ENCODE measurements at places on chromosomes 6 and 20. TPM values are rescaled to one million over a fixed set of nuclear protein-coding genes. Genes with fewer than 3 reads are reported as not detected.
A peak's percentile ranks its signal among the peaks of the same experiment; 100 is the strongest.

- DNase-seq: no peak
Observed at GRCh38 chr20:46979603-46980241, 85.1 kb downstream of the EYA2 start.

- no peak for DNase-seq
Observed at GRCh38 chr6:135073217-135073616, 18.6 kb upstream of the HBS1L start.

GRCh38 chr6:6681075-6681849 is 92.7 kb downstream of the LY86 start:
- DNase-seq: no peak

- no peak for DNase-seq
Observed at GRCh38 chr20:7656687-7657467, 283.4 kb downstream of the HAO1 start.

- no peak for DNase-seq
Observed at GRCh38 chr6:159871241-159871640, 19.5 kb upstream of the MAS1 start.

DNA sequence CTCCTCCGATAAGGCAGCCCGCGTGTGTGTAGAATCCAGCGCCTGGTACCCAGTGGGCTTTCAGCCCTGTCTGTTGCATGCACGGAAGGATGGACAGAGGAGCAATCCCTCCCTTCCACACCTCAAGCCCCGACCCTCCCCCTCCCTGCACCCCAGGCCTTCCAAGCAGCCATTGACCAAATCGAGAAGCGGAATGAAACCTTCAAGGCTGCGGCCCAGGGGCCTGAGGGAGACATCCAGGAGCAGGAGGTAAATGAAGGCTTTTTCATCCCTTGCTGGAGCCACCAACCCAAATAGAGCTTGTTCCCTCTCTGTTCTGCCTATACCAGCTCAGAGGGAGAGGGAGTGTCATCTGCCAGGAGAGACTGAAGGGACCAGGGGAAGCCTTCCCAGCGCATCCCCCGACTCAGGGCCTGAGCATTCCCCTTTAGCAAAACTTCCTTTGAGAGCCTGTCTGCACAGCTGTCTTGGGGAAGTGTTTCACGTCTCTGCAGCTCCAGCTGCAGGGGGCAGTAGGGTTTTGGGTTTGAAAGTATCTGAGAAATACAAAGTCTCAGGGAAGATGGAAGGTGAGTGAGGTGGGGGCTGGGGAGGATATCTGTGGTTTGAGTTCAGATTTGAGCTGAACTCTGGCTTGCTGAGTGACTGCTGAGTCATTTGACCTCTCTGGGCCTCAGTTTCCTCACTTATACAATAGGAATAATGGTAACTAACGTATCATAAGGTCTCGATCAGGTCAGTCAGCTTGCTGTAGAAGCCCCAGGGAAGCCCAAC is 16.1 kb downstream of the FGD2 start:
- DNase-seq: no peak

DNA sequence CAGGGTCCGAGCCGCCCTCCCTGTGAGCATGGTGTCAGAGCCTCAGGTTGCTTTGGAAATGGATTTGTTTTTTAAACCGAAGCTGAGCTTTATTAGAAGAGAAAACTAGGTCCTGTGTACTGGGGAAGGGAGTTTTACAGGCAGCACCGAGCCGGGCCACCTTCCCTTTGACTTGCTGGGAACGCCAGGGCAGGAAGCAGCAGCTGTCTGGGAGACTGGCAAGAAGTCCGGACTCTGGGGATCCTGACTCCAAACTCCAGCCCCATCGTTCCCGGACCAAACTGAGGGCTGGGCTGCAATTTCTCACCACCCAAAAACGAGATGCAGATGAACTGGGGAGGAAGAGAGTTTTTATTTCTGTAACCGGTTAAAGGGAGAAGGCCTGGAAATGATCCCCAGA is 214.9 kb upstream of the KCNG1 start:
- DNase-seq: peak; percentile 25

DNA sequence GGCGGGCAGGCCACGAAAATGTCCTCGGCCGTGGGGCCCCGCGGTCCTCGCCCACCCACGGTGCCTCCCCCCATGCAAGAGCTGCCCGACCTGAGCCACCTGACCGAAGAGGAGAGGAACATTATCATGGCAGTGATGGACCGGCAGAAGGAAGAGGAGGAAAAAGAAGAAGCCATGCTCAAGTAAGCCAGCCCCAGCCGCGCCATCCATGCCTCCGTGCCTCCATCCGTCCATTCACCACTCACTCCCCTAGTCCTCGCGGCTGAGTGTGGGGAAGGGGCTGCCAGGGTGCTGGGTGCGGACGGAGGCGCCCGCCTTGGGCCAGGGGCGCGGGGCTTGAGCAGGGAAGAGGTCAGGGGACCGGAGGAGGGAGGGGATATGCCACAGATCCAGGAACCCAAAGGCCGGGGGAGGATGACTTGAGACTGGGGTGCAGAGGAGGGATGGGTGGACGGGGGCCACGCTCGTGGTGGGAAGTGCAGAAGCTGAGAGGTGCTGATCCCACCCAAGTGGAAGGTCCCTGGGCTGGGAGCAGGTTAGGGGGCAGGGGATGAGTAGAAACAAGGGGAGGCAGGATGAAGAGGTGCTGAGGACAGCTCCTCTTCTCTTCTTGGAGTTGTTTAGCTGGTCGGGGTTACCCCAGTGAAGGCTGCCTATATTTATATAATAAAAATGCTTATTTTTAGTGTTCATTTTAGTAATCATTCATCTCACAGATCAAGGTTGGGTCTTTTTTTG is 825 bp downstream of the RIMS1 start:
- no peak for DNase-seq

DNA sequence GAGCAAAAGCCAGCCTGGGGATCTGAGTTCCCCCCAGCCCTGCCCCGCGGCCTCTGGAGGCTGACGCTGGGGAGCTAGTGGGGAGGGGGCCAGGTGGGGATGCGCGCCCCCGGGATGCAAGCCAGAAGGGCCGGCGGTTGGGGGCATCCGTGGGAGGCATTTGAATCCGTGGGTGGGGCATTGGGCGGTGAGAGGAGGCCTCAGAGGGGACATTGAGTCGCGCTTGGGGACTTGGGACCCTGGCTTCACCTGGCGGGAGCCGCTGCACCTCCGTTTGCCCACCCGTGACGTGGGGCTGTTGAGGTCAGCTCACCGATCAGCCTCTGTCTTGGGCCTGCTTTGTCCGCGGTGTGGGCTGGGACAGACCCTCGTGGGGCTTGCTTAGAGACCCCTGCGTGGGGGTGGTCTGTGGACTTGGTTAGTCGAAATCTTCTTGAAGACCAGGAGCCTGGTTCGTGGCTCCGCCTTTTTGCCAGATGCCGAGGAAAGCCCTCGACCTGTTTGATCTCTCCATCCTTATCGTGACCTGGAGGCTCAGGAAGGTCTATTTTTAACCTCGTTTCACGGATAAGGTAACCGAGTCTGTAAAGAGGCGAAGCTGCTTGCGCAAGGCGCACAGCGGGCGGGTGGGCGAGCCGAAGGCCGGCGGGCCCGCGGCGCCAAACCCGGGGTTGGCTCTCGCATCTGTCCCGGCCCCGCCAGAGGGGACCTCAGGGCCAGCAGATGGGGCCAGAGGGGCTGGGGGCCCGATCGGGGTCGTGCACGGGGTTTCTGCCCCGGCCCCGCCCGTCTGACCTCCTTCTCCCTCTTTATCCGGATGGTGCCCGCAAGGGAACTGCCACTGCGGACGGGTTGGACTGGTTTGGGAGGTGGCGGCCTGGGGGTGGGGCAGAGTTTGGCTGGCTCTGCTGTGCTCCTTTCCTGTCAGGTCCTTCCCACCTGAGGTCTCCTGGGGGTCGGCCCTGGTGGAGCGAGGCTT is 8.3 kb downstream of the FAM110A start:
- no peak for DNase-seq

GRCh38 chr20:37162646-37163045 is 16.5 kb upstream of the RPN2 start:
- no peak for DNase-seq

- no peak for DNase-seq
Observed at GRCh38 chr20:15482525-15482924, 1090.7 kb downstream of the KIF16B start.

The TP53TG5 gene
- 2.2 TPM for total RNA-seq

The HSD17B8 gene
- 20.0 TPM for total RNA-seq
